ENCODE measurements at places on chromosomes 7 and 10. TPM values are rescaled to one million over a fixed set of nuclear protein-coding genes. Genes with fewer than 3 reads are reported as not detected.

- peak; percentile 85 for DNase-seq
Measured at GRCh38 chr7:50792342-50793119, 9.8 kb upstream of the GRB10 start.

AMPH gene
- total RNA-seq: 16.4 TPM

DNA sequence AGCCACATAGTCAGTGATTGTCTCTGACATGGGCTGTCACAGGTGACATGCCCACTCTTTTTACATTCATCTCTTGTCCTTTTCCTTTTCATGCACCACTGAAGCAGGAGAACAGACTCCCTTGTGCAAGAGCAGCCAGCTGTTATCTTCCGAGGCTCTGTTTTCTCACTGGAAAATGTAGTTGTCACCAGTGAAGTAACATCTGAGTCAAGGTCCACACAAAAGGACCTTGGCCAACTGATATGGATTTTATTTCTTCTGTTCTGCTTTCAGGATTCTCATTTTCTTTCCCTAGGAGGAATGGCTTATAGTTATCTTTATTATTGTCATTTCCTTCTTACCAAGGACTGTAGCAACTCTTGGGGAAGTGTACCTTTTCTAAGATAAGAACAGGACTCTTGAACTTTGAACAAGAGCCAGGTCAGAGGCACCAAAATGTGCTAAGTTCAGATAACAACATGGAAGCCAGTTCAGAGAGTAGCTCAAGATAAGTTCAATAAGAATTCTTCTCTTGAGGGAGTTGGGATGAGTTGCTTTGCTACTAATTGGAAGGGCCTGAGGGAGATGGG is 22.7 kb downstream of the AVPI1 start:
- no peak for DNase-seq

STAG3 gene
- 0.45 TPM for total RNA-seq

GRCh38 chr10:8544057-8544380 is 489.5 kb downstream of the GATA3 start:
- DNase-seq: no peak

CFAP46 gene
- not detected for total RNA-seq

GRCh38 chr10:29883231-29883630 is 176.2 kb downstream of the JCAD start:
- DNase-seq: no peak

TYW1 gene
- 18.9 TPM for total RNA-seq

DNA sequence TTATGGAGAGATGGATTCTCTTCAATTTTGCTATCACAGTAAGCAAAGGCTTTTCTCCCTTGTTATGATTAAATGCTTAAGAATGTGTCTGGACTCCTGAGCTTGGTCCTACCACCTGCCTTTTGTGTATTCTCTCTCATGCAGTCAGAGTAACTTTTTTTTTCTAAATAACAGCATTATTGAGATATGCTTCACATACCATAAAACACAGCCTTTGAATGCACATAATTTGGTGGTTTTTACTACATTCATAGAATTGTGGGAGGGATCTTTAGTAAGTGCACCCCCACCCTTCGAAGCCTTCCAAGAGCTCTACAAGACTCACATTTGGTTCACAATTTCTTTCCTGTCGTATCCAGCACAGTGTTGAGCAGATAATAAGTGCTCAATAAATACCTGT is 175.5 kb downstream of the ADAM12 start:
- DNase-seq: no peak

- no peak for DNase-seq
Measured at GRCh38 chr7:100896732-100897608, 1.3 kb upstream of the ACHE start.

DNA sequence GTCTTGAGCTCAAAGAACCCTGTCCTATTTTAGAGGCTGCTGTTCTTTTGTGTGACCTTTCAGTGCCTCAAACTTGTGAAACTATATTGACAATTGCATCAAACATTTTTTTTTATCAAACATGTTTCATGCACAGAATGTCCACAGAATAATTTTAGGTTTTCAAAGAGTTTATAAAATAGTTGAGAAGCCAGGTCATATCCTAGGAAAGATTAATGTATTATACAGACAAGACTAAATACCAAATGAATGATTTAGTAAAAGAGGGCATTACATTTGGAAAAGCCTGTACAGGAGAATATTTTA is 67.0 kb downstream of the CDK6 start:
- DNase-seq: no peak

- no peak for DNase-seq
Measured at GRCh38 chr7:41437257-41438196, 265.4 kb downstream of the INHBA start.

DNA sequence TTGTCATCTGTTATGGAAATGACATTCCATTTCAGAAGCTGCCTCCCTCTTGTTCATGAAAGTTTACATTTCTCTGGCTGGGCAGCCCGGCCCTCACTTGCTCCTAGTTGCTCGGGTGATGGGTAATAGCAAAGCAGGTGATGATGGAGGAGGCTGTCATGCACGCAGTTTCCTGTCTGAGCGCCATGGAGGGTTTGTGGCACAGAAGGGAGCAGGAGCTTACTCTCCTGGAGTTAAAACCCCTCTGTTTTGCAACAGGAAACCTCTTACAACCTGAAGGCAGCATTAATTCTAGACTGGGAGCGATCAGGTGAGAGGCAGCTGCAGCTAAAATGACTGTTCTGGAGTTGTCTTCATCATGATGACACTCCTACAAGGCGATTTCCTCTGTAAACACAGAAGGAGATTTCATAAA is 34.1 kb upstream of the MKI67 start:
- DNase-seq: no peak

- DNase-seq: no peak
Measured at GRCh38 chr10:21060626-21061025, 163.5 kb upstream of the NEBL start.

DNA sequence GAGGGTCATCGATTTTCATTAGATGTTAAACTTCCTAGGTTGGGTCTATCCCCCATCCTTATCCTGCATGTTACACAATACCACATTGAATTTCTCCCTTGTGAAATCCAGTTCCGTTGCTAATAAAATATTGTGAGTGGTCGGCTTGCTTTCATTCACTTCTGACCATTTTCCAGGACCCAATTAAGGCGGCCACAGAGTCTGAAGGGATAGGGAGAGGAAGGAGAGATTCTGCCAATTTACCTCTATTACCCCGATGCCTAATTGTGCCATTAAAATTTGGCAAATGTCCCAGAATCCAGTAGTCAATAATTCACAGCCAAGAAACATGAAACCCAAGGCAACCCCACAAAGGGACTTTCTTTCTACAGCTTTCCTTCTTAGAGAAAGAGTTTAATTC is 129.9 kb downstream of the IPMK start:
- no peak for DNase-seq

- DNase-seq: peak; percentile 77
Measured at GRCh38 chr10:70763567-70763966, 21.6 kb downstream of the TBATA start.

DNA sequence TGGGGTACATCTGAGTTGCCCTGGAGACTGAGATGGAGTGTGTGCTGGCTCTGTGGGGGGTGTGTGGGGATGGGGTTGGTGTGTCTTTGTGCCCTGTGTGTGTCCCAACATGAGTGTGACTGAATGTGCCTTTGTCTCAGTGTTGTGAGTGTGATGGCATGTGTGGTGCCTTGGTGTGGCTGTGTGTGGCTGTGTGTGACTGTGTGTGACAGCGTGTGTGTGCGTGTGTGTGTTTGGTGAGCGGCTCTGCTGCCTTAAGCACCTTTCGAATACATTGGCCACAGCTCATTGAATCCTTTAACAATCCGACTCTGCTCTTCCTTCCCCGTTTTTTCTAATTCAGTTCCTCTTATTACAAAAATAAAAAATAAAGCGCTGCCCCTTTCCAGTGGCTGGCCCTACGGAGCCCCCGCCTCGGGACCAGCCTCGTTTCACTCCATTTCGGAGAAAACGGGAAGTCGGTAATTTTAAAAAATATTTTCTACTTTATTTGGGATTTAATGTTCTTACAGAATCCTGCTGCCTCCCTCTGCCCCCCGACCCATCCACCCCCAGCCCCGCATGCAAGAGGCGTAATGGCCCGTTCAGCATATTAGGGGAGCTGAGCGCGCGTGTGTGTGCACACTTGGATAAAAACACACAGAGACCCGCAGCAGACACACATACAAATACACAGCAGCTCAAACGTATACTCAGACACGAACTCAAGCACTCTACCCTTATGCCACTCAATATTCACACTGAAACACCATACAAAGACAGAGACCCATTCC is 35.5 kb downstream of the HIF1AN start:
- DNase-seq: peak; percentile 69
